Activated naive CD4-positive, alpha-beta T cell treated with anti-CD3 and anti-CD28 coated beads, Interleukin-2, amount 50 U/mL, for 72 hours (primary cell): ENCODE measurements at places on chromosomes 2 and 18. TPM values are rescaled to one million over a fixed set of nuclear protein-coding genes. Genes with fewer than 3 reads are reported as not detected.

Gene GREB1L
- total RNA-seq = not detected

Gene NFATC1
- total RNA-seq = 94.8 TPM

Gene ATF2
- 77.3 TPM for total RNA-seq

Gene TGFBRAP1
- total RNA-seq = 15.9 TPM

Gene EPB41L3
- 5.4 TPM for total RNA-seq

DNA sequence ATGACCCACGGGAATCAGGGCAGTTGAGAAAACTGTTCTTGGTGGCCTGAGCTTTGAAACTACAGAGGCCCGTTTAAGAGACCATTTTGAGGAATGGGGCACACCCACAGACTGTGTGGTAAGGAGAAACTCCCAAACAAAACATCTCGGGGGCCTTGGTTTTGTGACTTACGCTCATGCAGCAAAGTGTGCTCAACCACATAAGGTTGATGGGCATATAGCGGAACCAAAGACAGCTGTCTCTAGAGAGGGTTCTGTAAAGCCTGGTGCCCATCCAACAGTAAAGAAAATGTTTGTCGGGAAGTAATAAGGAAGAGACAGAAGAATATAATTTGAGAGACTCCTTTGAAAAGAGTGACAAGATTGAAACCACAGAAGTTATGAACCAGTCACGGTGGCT lies 5.4 kb downstream of the MRO start:
- no peak for DNase-seq

DNA sequence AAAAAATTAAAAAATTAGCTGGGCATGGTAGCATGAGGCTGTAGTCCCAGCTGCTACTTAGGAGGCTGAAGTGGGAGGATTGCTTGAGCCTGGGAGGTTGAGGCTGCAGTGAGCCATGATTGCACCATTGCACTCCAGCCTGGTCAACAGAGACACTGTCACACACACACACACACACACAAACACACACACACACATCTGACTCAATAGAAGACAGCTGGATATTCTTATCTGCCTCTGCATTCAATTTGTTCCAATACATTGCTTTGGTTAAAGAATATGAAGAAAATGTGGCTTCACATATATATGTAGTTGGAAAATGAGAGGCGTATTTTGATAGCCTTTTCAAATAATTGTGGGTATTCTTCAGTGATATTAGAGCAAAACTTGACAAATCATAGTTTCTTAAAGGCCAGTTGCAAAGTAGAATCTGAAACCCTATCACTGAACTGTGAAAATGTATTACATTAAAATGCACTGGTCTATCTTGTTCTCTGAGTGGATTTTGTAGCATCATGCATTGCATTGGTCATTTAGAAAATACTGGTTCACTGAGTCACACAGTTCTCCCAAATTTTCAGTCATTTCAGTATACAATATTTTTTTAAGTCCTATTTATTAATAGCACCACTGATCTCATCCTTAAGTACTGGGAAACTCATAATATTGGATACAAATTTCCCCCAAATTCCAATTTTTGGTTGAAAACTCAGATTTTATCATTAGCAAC lies 140.9 kb downstream of the MCFD2 start:
- DNase-seq = no peak

- DNase-seq = no peak
Observed at GRCh38 chr2:23563673-23564614, 179.0 kb downstream of the KLHL29 start.

DNA sequence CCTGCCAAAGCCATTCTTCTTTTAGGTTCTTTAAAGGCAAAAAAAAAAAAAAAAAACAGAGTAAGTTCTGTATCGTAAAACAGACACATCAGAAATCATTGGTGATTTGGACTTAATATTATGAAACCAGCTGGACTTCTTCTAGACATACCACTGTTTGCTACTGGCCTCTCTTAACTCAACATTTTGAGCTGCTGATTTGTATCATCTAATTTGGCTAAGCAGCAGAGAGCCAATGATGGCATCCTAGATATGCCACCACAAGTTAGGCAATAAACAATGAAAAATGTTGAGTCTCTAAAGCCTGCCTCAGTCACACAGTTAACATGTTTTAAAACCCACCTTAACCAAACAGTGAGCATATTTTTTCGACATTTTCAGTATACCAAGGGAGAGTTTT lies 1034.3 kb upstream of the NXPH2 start:
- DNase-seq = no peak

DNA sequence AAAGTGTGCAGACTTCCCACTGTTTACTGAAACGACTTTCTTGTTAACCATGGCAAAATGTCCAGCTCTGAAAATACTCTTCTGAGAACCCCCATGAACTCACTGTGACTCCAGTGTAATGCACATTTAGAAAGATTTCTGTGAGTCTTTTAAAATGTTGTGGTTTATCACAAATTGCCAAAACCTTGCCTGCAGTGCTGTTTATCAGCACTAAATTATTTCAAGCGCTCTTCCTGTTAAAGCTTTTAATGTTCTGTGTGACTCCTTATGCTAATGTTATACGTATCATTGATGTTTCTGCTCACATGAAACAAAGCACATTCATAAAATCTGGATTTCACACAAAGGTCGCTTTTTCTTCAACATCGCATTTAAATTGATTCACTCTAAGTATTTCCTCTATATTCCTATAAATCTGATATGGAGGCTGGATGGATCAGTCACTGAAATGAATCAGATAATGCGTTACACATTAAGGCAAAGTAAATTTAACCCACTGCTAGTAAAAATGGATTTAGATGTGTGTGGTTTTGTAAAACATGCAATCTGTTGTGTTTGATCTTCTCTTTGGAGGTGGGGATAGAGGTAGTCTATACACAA lies 521.2 kb downstream of the NYAP2 start:
- DNase-seq = no peak

GRCh38 chr2:71559080-71559827 lies 105.9 kb downstream of the DYSF start:
- DNase-seq = no peak

DNA sequence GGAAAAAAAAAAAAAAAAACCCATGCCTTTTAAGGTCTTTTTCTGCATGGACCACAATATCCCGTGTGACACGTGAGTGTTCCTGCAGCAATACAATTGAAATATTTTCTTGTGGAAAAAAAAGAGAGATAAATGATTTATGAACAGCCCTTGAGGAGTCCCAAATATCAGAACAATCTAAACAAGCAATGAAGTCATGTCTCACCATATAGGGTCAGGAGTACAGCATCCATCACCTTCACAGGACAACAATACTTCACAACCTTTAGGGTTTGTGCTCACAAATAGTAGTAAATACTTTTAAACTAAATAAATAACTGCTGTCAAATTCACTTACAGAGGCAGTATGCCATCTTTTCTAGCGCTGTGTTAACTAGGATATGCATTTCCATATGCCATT lies 87.9 kb downstream of the ZEB2 start:
- no peak for DNase-seq

DNA sequence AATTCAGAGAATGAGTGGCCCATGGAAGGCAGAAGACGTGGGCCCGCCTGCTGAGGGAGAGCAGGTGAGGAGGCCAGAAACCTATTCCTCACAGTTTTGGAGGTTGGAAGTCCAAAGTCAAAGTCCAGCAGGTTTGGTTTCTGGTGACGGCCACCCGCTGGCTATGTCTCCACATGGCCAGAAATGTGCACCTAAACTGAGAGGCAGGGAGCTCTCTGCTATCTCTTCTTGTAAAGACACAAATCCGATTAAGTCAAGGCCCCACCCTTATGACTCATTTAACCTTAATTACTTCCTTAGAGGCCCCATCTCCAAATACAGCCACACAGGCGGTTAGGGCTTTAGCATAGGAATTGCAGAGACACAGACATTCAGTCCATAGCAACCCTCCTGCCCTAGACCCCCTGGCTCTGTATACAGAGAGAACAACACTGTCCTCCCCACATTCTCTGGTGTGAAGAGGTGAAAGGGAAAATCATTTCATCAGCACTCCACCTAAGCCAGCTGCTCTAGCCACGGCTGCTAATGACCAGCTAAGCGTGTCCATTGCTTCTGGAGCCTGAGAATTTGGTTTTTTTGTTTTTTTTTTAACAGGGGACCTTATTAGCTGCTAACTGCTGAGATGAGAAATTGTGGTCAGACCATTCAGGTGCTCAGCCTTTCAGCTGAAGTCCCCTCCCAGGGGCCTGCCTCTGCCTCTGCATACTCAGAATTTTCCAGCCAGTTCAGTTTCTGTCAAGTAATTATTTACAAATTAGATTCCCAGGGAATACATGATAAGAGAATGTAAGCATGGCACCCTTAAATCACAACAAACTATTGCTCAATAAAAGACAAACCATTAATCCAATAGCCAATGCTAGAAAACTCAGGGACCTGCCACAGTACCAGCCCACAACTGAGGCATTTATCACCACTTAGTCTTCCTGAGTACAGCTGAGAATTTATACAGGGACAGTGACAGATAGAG lies 368.7 kb upstream of the ID2 start:
- DNase-seq = no peak
